ENCODE measurements at places on chromosomes 6 and 20.

GRCh38 chr6:102474041-102474807, 1080.7 kb downstream of the GRIK2 start:
- DNase-seq, result no peak

DNA sequence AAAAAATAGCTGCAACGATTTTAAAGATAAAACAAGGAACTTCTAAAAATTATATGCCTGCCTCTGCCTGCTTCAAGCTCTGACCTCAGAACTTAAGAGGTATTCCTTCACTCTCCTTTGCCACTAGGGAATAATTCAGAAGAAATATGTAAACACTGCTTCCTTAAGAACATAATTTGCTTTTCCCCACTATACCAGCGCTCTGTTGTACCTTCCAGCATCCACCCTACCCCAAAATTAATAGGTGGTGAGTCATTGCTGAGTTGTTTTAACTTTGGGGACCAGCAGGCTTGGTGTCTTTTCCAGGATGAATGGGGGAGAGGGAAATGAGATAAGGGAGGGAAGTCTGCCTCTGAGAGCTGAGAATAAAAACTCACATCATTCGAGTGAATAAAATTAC, 107.7 kb upstream of the ATXN1 start:
- no peak for DNase-seq

- DNase-seq, result no peak
Measured at GRCh38 chr6:33987531-33988021, 158.3 kb downstream of the GRM4 start.

GRCh38 chr6:11771473-11772048, 7.0 kb downstream of the ADTRP start:
- no peak for DNase-seq

GRCh38 chr6:106488494-106489370, 128.2 kb downstream of the CRYBG1 start:
- DNase-seq, result no peak

- DNase-seq, result no peak
Measured at GRCh38 chr6:105250533-105250932, 70.7 kb upstream of the POPDC3 start.

GRCh38 chr6:18101271-18101670, 21.2 kb downstream of the NHLRC1 start:
- DNase-seq, result no peak

DNA sequence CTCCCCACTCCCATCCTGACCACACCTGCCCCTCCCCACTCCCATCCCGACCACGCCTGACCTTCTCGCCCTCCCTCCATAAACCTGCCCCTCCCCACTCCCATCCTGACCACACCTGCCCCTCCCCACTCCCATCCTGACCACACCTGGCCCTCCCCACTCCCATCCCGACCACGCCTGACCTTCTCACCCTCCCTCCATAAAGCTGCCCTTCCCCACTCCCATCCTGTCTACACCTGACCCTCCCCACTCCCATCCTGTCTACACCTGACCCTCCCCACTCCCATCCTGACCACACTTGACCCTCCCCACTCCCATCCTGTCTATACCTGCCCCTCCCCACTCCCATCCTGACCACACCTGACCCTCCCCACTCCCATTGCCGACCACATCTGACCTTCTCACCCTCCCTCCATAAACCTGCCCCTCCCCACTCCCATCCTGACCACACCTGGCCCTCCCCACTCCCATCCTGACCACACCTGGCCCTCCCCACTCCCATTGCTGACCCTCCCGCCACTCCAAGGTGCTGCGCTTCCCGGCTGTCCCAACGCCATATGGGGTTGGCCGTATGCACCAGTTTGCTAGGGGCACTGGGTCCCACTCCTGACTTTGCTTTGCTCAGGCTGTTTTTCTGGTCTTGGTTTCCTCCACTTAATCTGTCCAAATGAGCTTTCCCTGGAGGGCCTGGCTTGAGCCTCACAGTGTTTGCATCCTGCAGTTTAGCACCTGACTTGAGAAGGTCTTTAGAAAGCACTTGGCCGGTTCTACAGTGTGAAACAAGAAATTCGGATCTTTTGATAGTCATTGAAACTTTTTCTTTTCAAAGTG, 2.9 kb downstream of the KIF25 start:
- no peak for DNase-seq

GRCh38 chr6:168538892-168539811, 98.2 kb downstream of the SMOC2 start:
- no peak for DNase-seq

- no peak for DNase-seq
Measured at GRCh38 chr6:143595251-143596036, 82.3 kb upstream of the PHACTR2 start.

- DNase-seq, result no peak
Measured at GRCh38 chr20:23214903-23215302, 128.8 kb upstream of the CD93 start.

- no peak for DNase-seq
Measured at GRCh38 chr6:63745784-63746183, 110.2 kb downstream of the PHF3 start.

DNA sequence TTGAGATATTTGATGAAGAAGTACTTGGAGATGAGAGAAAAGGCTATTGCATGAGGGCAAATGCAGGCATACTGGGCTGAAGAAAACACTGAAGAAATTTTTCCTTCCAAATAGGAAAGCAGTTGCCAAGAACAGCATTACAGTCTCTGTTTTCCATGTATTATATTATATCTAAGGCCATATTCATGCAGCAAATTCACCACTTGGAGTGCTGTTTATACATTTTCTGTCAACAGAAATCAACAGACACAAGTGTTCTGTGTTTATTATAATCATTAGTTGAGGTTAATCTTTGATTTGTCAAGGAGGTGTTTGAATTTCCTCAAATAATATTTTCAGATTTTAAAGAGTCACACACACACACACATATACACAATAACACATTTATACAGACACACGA, 268.8 kb upstream of the PLCB4 start:
- no peak for DNase-seq

DNA sequence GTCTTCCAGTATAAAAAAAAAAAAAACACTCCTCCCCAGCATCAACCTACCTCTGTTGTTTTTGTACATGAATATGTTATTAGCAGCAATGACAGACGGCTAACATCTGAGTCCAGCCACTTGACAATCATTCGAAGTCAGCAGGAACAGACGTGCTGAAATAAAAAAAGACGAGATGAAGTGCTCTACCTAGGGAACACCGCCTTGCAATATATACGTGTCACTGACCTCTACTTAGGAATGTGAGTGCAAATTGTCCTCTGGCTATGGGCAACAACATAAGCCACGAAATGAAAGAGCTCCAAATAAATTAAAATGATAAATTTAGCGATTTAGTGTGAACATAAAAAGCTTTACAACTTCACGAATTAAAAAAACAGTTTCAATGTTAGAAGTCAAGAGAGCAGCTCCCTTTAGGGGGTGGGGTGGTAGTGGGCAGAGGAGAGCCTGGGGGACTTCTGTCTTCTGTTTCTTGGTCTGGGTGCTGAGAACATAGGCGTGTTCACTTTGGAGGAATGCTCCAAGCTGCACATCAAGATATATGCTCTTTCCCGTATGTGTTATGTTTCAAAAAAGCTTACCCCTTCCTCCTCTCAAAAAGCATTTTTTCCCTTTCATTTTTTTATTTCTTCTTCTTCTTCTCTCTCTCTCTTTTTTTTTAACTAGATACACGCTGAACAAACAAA, 23.3 kb downstream of the EDN1 start:
- no peak for DNase-seq

GRCh38 chr6:167993169-167993568, 4.3 kb upstream of the KIF25 start:
- DNase-seq, result no peak

DNA sequence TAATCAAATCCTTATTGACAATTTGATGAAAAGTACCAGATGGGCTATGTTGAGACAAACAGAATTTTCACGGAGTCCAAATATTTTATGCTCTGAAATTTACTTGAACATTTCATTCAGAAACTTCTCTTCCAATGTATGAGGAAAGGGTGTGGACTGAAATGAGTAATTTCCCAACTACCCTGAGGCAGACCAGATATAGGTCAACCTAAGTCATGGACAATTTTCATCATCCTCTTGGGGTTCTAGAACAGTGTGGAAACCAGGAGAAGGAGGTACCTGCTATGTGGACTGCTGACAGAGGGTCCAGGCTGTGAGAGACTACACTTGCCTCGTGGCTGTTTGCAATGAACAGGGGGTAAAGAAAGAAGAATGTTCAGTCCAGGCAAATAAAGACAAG, 323.0 kb downstream of the ESR1 start:
- DNase-seq, result no peak

DNA sequence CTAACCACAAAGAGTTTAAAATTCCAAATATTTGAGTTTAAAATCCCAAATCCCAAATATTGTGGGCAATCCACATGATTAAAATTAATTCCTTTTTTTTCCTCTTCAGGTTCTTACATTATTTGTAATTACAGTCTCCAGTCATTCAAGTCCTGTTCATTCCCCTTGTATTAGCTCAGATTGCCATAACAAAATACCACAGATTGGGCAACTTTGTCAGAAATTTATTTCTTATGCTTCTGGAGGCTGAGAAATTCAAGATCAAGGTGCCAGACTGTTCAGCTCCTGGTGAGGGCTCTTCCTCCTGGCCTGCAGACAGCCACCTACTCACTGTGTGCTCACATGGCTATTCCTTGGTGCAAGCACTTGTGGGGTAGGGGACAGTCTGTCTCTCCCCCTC, 105.5 kb downstream of the ARMC2 start:
- DNase-seq, result no peak

GRCh38 chr20:10662661-10663458, 10.9 kb downstream of the JAG1 start:
- no peak for DNase-seq

DNA sequence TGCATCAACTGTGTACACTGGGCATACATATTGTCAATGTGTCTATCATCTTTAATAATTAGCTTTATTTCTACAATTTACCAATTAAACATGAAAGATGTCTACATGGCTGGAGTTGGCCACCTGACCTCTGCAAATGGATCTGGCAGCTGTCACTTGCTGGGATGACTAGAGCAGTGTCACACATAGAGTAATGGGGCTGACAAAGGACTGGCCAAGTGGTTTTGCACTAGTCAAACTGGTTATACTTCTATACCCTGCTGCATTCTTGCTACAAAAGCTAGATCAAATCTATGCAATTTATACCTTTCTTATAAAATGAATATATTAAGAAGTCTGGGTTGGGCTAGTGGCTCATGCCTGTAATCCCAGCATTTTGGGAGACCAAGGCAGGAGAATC, 99.3 kb downstream of the SESN1 start:
- no peak for DNase-seq

DNA sequence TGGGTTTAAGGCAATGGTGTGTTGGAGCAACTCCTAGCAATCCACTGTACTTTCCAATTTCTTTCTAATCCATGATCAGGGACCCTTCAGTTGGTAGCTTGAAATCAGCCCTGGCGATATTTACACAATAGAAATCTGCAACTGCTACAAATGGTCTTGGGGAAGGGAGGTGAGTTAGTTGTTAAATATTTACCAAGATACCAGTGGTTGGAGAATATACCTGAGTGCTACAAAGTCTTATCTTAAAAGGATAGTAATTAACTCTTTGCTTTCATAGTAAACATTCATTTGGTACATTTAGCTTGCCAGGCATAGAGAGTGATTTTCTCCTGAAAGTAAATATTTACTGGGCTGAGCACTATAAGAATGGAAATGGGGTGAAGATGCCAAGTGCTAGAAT, 568.2 kb downstream of the BCKDHB start:
- DNase-seq, result no peak

GRCh38 chr6:100453701-100454521, 10.8 kb downstream of the SIM1 start:
- no peak for DNase-seq

GRCh38 chr20:39048000-39048696, 86.0 kb downstream of the DHX35 start:
- peak; percentile 67 for DNase-seq

GRCh38 chr6:27374824-27375612, 13.5 kb upstream of the ZNF391 start:
- DNase-seq, result peak; percentile 82

- no peak for DNase-seq
Measured at GRCh38 chr6:36525346-36525745, 21.9 kb downstream of the STK38 start.

GRCh38 chr6:26270903-26271667, 93.9 kb upstream of the BTN3A2 start:
- peak; percentile 77 for DNase-seq

- DNase-seq, result no peak
Measured at GRCh38 chr6:117906507-117906957, 532 bp upstream of the SLC35F1 start.

DNA sequence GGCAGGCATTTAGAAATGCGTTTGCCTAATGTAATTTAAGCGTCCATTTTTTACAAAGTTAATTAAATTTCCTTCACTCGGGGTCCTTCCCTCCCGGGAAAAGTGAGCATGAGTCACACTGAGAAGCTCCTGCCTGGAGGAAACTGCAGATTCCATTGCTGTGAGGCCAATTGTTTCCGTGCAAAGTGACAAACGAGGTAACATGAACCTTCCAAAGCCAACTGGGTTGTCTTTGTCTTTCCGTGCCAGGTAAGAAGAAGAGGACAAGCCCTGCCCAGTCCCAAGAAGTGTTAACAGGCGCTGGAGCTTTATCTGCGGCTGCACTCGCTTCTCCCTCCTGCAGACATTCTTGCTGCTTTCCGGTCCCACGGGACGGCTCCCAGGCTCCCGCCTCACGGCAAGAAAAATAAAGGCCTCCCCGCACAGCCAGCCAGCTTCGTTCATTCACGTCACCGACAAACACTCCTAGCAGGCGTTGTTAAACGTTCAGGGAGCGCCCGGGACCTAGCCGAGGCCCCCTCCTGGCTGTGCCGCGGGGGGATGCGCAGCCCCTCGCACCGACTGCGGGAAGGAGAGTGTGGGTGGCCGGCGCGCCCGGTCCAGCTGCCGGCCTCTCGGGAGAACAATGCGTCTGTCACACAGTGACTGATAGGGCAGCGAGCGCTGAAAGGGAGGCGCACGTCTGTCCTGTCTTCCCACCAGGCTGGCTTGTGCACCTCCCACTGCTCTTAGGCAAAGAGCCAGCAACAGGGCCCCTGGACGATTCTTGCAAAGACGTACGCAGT, 61.5 kb upstream of the HDDC2 start:
- DNase-seq, result no peak

DNA sequence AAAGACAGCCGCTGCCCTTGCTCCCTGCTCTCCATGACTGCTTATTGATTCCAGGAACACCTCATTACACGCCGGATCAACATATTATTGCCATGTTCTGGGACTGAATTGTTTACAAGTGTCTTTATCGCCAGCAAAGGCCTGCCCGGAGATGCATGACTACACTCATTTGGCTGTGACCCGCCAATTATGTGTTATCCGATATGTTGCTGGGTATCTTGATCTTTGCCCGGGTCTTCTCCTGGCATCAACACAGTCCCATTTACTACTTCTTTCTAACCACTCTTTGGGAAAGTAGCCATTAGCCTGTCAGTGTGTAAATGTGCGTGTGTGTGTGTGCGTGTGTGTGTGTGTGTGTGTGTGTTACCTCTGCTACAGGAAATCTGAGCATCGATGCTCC, 15.4 kb downstream of the LINC00237 start:
- DNase-seq, result no peak

All from stimulated activated CD4-positive, alpha-beta T cell treated with anti-CD3 and anti-CD28 coated beads, Interleukin-1b, Interleukin-23, amount 100 ng/mL, for 48 hours (primary cell).